ENCODE measurements at places on chromosomes 5 and 9. TPM values are rescaled to one million over a fixed set of nuclear protein-coding genes. Genes with fewer than 3 reads are reported as not detected.

DNA sequence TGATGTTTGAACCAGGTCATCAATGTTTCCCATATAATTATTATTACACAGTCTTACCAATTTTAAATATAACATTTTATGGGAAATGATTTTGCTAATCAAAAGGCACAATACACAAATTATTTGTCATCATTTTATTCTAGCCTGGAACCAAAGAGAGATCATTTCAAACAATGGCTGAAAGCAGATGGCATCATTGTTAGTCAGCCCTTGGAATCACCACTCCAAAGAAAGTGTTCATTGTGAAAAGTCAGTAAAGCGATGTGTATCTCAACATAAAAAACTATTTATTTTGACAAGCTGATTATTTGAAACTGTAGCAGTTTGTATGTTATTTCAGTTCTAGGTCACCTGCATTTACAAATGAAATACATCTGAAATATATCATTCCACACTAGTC, 1068.7 kb downstream of the CDH12 start:
- DNase-seq = no peak

Gene SAXO1
- 0.15 TPM for total RNA-seq

Gene PCDHB13
- 0.42 TPM for total RNA-seq

- no peak for DNase-seq
Observed at GRCh38 chr9:85199866-85200495, 530.5 kb downstream of the NTRK2 start.

GRCh38 chr5:150402229-150402773, 10.4 kb downstream of the CD74 start:
- DNase-seq = peak; percentile 20

DNA sequence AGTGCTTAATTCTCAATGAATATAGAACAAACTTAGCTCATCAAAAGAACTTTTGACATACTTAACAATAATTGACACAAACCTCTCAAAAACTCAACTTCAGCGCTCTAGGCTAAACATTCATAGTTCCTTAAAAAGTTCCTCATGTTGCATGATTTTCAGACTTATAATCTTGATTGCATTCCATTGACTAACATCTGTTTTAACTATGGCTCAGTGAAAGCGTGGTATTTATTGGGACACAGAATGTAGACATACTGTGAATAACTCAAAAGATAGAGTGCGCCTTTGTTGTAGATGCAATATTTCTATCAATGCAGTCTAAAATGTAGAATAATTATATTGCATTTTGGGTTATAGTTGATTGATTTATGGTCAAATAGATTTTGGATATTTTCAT, 227.1 kb upstream of the HAPLN1 start:
- DNase-seq = no peak

- DNase-seq = no peak
Observed at GRCh38 chr9:100689635-100690034, 111.8 kb downstream of the CAVIN4 start.

DNA sequence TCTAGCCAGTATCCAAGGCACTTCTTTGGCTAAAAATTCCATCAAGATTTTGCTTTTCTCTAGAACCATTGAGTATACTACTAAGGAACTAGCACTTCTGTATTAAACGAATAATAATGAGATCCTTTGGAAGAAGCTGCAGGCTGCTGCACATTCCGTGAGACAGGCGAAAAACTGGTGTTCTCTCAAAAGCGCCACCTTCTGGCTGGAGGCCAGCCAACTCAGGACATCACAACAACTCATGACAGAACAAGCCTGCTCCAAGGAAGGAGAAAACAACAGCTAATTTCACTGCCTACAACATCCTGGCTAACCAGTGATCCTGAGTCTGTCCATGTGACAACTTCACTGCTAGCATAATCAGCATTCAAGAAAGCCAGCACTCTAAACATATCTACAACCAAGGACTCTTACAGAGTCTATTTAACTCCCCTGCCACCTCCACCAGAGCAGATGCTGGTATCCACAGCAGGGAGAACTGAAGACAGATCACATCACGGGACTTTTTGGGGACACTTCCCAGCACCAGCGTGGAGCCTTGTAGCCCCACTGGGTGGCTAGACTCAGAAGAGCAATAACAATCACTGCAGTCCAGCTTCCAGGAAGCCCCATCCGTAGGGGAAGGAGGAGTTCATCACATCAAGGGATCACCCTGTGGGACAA, 150.5 kb downstream of the YTHDC2 start:
- peak; percentile 68 for DNase-seq

- DNase-seq = no peak
Observed at GRCh38 chr5:102911973-102912372, 156.9 kb downstream of the PAM start.

Gene AIF1L
- total RNA-seq = 0.33 TPM

DNA sequence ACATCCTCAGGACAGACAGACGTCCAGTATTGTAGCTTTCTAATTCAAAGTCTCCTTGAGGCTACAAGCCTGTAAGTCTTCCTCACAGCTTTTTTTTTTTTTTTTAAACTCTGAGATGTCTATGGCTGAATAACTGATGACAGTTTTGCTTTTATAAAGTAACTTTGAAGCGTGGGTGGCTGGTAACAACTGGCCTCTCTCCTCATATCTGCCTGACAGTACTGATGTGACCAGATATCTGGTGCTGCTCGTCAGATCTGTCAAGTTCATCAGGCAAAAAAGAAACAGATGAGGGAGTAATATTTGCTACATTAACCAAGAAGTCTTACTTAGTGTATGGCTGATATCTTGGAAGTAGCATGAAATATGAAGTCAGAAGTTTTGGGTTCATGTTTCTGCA, 72.6 kb downstream of the GDNF start:
- no peak for DNase-seq

DNA sequence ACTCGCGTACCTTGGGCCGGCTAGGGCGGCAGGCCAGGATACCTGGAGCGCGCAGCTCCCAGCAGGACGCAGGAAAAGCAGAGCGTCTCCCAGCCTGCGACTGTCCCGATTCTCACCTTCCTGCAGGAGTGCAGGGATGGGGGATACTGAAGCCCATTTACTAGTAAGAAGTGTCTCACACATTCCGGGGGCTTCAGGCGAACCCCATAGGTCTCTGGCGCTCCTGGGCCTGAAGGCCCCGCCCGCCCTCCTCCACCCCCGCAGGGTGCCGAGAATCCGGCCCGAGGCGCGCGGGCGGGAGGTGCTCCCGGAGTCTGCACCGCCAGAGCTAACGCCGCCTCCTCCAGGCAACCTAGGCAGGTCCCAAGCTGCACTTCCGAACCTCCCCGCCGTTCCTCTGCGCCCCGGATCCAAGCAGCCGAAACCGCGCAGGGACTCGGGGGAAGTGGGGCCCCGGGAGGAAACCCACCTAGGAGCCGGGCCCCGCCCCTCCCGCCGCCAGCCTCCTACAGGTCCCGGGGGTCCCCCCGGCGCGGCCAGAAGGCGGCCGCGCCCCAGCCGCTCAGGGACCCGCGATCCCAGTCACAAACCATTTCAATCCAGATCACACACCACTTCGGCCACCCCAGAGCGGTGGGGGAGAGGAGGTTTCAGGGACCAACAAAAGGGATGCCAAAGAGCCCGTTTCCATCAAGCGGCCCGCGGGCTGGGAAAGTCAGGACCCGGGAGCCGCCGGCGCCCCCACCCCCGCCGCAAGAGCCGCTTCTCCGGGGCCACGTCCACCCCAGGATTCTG, 1.2 kb downstream of the ROR2 start:
- DNase-seq = peak; percentile 45

Gene HAPLN1
- not detected for total RNA-seq

Gene OR1J1
- total RNA-seq = not detected

Gene FAM163B
- 4.7 TPM for total RNA-seq

GRCh38 chr5:586751-587285, 25.3 kb upstream of the CEP72 start:
- DNase-seq = no peak

DNA sequence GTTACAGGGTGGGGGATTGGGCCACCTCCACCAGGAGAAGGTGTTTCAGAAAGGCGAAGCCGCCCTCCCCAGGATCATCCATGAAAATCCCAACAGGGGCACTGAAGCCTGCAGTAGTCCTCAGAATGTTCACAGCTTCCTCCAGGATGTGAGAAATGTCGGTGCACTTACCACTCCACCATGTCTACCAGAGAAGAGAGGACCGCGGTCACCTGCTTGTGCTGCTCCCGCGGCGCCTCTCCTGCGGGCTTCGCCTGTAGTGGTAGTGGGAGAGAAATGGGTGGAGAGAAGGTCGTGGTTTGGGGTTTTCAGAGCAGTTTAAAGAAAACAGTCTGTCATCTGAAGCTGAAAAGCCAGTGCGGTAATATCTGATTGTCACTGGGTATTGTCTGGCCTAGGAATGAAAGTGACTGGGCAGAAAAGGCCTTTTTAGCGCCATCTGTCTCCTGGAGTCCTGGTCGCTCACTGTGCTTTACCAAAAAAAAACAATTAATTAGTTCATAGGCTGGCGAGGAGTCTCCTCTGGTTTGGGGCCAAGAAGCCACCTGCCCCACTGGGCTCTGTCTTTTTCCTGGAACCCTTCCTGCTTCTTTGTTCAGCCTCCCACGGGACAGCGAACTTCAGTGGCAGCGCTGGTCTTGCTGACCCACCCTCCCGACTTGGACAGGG, 23.0 kb upstream of the PPP1R26 start:
- no peak for DNase-seq

DNA sequence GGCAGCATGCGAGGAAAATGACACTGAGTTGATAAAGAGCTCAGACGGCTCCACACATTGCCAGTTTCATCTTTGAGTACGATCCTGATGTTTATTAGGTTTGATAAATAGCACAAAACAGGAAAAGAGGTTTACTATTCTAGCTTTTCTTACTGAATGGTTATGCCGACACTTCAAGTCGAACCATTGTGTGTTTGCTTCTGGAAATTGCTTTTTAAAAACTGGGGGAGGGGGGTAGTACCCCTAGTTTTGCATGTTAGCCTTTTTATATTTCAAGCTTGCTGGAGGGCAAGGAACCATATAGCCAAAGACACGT, 5.2 kb downstream of the PTCH1 start:
- DNase-seq = no peak

Gene SMC5
- total RNA-seq = 13.1 TPM

Gene RFESD
- 2.2 TPM for total RNA-seq

Gene C1QTNF2
- total RNA-seq = 0.11 TPM

Gene CCNO
- 0.75 TPM for total RNA-seq

DNA sequence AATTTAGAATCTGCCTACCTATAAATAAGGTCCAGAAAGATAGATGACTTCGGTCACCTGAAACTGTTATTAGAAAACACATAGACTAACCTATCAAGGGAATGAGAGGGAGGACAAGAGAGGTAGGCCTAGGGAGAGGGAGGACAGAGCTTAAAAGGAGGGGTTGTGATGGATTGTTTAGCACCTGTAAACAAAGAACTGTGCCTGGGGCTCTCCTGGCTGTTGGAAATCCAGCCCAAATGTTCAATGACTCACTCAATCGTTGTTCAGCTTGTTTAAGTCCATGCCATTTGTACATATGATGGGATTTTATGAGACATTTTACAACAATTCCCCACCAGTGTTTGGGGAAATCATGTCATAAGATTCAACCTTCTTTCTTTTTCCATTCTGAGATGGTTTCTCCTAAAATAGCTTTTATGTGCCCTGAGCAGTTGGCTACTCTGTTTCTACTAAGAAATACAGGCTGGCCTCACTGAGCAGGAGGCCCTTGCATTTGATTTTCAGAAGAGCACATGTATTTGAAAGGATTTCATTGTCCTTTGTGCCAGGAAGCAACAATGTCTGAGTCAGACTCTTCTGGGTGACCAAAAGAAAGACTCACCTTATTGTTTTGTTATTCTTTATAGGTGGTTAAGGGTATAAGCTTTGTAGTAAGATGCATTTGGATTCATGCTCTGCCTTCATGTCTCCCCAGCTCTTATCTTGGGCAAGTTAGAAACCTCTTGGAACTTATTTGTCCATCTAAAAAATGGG, 48.2 kb upstream of the GPR151 start:
- no peak for DNase-seq

DNA sequence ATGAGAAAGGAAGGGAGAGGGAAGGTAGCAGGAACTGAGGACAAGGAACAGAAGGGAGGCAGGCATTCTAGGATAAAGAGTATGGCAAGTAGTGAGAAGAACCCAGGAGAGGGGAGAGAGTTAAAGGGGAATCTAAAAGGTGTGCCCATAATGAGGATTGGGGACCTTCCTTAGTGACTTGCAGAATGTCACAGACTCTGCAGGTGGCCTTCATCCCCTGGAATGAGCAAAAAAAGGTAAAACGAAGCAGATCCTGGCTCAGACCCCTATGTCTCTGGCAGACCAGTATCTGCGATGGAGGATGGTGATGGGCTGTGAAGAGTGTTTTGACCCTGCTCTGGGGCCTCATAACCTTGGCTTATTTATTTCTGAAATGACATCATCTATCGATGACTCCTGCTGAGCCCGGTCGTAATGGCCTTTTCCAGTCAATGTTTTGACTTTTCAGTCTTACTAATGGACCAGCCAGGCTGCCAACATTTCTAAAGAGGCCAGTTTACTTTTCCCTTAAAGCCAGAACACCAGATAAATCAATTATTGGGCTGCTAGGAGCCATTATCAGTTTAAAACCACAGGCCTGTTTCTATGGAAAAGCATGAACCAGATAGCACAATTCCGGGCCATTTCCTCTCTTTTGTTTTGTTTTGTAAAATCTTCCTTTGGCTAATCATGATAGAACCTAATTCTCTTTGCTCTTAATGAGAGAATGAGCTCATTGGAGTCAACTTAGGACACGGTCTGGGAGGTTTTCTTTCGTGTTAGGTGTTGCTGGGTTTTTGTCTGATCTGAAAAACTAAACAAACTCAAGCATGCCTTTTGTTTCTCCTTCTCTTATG, 3.1 kb downstream of the TMOD1 start:
- DNase-seq = no peak

GRCh38 chr9:98883276-98883675, 60.4 kb upstream of the COL15A1 start:
- DNase-seq = no peak

GRCh38 chr9:90665072-90665471, 22.4 kb upstream of the DIRAS2 start:
- no peak for DNase-seq

- no peak for DNase-seq
Observed at GRCh38 chr5:55897905-55898304, 46.7 kb downstream of the IL31RA start.

- DNase-seq = no peak
Observed at GRCh38 chr5:8062521-8062920, 193.6 kb downstream of the MTRR start.

DNA sequence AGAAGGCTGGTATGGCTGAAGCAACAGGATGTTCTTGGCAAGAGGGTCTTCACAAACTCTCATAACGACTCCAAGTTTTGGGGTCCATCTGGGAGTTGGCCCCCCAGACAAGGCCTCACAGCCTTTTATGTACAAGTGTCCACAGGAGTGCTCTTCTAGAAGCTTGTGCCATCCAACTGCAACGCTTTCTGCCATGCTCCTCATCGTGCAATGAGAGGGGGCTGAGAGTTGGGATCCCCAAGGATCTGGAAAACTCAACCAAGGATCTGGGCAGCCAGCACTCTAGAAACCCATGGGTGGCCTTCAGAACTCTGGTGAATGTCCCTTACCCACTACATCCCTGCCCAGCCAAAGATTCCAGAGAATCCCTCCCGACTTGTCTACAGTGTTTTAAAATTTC, 8.5 kb upstream of the AMBP start:
- no peak for DNase-seq

- DNase-seq = peak; percentile 88
Observed at GRCh38 chr5:181243564-181244343, at the start of gene RACK1. Gene RACK1, minus strand, starts transcription at chr5:181243906. Its CDS starts 106 bp downstream, at chr5:181243800.

GRCh38 chr9:76266649-76267283, 127.5 kb downstream of the RFK start:
- DNase-seq = no peak

Data from right lobe of liver (tissue), 6 donors.